ENCODE measurements at places on chromosomes 12 and 14.

- DNase-seq, result no peak
These were observed 9.5 kb upstream of the PRKD1 start for GRCh38 chr14:29937116-29937515.

- DNase-seq, result no peak
These were observed 181.4 kb upstream of the BMP4 start for GRCh38 chr14:54138024-54138353.

DNA sequence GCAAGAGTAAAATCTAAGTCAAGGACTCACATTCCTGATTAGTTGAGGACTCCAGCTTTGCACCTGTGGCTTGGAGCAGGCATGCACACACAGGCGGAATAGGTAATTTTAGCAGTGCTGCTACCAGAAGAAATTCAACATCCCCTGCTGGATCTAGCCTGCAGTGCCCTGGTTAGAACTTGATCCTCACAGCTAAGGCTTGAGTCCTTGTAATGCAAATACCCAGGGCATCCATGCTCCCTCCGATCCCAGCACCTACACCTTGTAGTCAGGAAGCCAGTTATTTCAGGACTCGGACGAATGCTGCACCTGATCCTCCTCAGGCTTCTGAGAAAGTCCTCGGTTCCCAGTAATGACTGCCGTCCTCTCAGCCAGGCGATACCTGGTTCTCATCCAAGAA lies 309.0 kb upstream of the AMIGO2 start:
- no peak for DNase-seq

DNA sequence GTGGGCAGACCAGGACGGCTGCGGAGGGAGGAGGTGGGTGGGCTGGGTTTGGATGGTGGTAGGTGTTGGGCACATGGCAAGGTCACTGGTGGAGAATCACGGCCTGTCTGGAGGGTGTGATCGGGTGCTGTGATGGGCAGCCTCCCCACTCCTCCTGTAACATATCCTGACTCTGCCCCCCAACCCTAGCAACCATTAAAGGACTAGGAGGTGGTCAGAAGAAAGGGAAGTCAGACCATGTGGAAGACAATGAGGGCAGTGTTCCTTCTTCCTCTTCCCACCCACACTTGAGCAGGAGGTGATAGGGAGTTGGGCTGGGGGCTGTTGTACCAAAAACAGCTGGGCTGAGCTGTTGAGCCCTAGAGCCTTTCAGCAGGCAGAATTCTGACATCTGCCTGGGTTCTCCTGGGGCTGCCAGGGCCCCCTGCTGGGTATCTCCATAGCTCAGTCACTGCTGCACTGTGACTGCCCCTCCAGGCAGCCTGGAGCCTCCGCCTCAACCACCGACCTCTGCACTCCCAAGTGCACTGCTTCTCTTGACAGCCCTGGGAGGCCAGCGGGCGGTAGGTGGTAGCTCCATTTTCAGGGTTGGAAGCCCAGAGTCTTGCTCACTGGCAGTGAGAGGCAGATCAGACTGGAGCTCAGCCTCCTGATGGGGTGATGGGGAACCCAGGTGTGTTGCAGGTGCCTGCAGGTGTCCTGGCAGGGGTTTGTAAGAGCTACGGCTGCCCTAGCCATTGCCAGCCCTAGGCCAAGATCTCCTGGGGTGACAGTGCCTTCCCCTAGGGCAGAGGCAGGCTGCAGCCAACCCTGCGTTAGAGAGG lies 15.4 kb downstream of the VASH1 start:
- no peak for DNase-seq

DNA sequence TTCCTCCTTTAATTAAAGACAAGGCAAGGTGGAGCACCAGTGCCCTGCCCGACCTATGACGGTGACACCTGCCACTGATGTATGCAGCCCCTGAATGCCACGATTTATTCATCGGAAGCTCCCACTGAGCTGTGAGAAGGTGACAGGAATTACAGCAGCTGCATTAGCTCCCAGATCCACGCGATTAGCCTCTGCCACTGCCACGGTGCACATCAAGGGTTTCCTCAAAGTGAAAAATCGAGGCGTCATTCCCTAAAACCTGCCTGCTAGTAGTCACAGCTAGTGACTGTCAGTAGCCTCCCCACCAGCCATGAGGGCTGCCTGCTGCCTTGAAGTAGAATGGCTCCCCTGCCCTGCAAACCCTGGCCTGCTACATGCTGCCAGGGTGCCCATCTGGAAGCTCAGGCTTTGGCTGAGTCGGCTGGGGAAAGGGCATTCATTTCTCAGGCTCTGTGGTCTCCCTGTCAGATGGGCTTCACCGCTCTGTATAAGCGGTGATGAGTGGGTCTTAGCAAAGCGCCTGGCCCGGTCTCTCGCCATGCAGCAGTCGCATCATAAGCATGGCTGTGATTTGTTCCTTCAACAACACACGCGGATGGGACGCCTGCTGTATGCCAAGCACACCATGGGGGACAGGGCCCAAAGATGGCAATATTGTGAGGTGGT lies 8.2 kb upstream of the BCL11B start:
- DNase-seq, result no peak

- no peak for DNase-seq
These were observed 43.0 kb upstream of the FUT8 start for GRCh38 chr14:65369560-65369959.

DNA sequence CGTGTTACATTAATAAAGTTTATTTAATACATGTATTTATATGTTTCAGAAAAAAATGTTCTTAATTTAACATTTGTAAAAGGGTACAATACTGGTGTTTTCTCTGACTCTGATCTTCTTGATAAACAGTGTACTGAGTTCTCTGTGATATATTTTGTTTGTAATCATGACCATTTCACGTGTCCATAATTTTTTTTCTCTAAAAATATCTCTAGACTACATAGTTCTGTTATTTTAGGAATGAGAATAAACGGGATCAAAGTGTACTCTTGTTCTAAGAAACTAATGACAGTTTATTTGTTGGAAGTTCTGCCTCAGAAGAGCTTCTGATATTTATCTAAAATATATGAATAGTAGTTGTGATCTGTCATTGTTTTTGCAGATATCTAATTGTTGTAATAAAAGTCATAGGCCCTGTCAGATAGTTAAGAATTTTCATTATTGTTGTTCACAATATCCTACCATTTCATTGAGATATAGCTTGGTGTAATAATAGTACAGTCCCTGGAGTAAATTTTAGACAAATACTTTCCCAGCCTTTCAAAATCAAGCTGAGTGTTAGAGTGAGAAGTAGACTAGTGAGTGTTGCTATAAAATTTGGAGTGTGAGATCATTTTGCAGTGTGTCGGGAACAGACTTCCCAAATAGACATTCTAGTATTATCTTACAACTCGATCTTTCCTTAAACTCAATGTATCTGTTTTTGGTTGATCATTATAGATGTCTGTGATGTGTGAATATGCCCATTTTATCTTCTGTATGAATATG lies 86.2 kb downstream of the ERC1 start:
- DNase-seq, result no peak

DNA sequence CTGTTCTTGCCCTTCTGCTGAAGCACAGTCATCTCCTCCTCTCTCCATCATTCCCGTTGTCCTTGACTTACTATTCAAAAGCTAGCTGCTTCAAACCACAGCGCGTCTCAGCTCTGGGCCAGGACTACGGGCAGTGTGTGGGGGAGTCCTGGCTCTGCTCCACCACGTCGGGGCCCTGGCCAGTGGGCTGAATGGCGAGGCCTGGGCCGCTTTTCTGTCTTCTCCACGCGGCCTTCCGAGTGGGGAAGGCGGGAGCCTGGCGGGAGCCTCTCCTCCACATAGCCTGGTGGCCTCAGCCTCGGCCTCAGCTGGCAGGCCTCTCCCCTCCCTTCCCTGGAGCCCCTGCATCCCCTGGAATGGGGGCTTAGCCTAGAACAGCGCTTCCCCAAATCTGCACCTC lies 16.5 kb downstream of the ANKRD9 start:
- DNase-seq, result no peak

DNA sequence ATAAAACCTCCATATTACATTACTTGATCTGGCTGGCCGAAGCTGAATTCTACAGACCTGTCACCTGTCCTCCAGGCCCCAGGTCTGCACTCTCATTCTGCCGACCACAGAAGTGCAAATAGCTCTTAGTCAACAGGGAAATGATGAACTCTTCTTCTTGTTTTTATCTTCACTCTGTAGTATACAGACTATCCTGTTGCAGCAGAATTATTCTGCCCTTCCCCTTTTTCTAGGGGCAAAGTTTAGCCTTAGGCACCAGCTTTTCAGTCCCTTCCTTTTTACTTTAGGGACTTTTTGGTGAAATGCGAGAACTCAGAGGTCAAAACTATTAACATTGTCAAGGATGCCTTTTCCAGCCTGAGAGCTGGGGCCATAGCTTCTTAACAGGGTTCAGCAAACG lies 229.6 kb upstream of the EGLN3 start:
- DNase-seq, result no peak

DNA sequence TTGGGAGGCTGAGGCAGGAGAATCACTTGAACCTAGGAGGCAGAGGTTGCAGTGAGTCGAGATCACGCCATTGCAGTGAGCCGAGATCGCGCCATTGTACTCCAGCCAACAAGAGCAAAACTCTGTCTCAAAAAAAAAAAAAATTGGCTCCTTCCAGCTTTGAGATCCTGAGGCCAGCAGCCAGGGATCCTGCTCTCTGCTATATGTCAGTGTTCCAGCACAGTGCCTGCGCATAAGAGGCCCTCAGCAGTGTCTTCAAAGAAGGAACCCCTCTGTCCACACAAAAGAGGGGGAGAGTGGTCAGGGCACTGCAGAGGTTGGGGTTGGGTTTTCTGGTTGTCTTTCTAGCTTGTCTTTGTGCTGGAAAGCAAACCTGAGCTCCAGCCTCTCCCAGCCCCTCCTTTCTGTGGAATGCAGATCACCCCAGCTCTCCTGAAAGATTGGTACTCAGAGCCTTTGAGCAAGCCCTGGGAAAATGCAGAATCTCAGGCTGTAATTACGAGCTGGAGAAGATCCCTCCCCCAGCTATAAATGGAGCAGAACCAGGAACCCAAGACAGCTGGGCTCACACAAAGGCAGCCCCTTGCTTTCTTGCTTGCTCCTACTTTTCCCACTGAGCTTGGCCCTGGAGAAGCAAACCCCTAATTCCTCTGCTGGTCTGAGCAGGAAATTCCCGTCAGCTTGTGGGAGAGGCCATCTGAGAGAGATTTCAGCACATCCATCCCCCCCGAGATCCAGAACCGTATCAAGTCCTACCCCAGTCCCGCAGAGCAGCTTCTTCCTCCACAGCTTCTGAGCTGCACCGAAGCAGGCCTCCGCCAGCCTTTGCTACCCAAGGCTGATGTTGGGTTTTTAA lies 205.7 kb downstream of the ZFP36L1 start:
- no peak for DNase-seq

DNA sequence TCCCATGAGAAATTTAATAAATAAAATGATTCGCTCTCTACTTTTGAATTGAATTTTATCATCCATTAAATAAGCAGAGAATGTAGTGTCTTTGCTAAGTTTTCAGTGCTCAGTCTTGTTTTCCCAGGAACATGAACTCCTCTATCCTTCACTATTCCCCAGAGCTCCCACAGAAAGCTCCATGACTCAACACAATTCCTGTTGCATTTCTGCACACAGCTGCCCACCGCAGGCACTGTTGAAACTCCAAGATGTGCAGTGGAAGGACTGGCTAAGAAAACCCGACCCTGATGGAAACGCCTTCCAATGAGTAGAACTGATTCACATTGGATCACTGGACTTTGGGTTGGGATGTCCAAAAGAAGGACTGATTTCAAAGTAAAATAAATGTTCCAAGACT lies 202.4 kb upstream of the AMIGO2 start:
- no peak for DNase-seq

DNA sequence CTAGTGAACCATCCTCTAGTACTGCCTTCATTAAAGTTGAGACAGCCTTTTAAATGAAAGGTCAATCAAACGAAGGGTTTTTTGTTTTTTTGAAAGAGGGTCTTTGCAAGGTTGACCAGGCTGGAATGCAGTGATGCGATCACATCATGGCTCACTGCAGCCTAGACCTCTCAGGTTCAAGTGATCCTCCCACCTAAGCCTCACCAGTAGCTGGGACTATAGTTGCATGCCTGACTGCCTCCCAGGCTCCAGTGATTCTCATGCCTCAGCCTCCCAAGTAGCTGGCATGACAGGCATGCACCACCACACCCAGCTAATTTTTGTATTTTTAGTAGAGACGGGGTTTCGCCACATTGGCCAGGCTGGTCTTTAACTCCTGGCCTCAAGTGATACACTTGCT lies 114.6 kb upstream of the SINHCAF start:
- DNase-seq, result no peak

- DNase-seq, result no peak
These were observed 80.6 kb upstream of the GSC start for GRCh38 chr14:94850309-94851211.

GRCh38 chr12:116442946-116443345 lies 116.2 kb upstream of the MAP1LC3B2 start:
- no peak for DNase-seq

- DNase-seq, result no peak
These were observed 68.2 kb upstream of the E2F7 start for GRCh38 chr12:77133566-77133965.

DNA sequence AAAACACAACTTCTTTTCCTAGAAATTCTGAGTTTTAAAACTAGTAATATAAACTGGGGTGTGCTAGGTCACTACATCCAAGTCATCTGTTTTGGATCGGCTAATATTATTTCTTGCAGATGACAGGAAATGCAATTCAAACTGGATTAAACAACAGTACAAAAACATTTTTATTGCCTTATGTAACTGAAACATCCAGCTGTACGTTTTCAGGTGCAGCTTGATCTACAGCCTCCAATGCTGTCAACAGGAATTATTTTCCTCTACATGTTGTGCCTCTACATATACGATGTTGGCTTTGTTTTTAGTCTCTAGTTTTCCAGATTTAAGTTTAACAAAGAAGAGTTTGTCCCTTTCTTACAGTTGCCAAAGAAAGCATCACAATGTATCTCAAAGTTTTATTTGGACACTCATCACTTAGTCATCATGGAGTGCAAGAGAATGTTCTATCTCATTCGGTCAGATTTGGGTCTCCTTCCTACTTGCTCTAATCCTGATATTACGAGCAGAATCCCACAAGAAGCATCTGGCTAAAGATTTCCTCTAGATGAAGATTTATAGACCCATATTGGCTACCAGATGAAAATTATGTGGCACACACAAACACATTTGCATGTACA lies 326.7 kb downstream of the SLC6A15 start:
- DNase-seq, result no peak

GRCh38 chr14:77375164-77375950 lies 1.5 kb downstream of the TMED8 start:
- no peak for DNase-seq

- no peak for DNase-seq
These were observed 501.5 kb upstream of the USP15 start for GRCh38 chr12:61758661-61759060.

DNA sequence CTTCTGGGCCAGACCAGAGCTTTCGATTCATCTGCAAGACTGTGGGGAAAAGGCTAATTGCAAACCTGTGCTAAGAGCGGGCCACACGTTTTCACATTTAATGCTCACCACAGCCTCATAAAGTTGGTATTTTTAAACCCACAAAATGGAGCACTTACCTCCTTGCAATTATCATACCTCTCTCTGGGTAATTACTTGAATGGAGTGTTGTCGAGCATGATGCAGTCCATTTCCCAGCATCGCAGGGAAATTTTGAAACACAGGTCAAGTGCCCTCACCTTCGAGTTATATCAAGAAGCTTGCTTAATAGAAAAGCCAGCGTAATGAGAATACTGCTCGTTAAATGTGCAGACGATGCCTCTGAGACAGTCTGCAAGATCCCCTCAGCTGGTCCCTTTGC lies 8.8 kb upstream of the IFI27L2 start:
- no peak for DNase-seq

All from right renal cortex interstitium (tissue), 3 donors.